Activated CD4-positive, alpha-beta T cell treated with anti-CD3 and anti-CD28 coated beads, Interleukin-2, Interleukin-6, amounts not matched to agents 100 ng/mL and 50 ng/mL, durations not matched to agents 16 hours and 8 hours (primary cell): ENCODE measurements at places on chromosomes 4 and X.

GRCh38 chrX:100658941-100659381 lies 15.0 kb downstream of the SRPX2 start:
- DNase-seq: no peak

- DNase-seq: no peak
Measured at GRCh38 chrX:120775959-120776358, 99.7 kb downstream of the CT47B1 start.

DNA sequence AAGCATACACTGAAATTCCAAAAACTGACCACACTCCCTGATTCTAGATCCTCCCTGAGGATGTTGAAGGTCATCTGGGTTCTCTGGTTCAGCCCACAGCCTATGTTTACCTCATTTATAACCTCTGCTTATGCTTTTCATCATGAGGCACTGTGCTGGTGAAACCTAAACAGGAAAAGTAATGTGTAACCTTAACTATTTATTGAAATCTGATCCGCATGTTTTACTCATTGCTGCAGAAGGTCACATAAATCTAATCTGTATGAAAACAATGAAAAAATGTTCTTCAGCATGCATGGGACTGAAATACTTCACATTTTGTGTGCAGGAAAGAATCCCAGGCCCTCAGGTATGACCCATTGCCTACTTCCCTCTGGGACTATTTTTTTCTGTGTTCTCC lies 30.3 kb downstream of the UCHL1 start:
- no peak for DNase-seq

- no peak for DNase-seq
Measured at GRCh38 chrX:12237771-12238170, 99.5 kb downstream of the FRMPD4 start.

- no peak for DNase-seq
Measured at GRCh38 chr4:181312066-181312465, 931.1 kb upstream of the TENM3 start.

DNA sequence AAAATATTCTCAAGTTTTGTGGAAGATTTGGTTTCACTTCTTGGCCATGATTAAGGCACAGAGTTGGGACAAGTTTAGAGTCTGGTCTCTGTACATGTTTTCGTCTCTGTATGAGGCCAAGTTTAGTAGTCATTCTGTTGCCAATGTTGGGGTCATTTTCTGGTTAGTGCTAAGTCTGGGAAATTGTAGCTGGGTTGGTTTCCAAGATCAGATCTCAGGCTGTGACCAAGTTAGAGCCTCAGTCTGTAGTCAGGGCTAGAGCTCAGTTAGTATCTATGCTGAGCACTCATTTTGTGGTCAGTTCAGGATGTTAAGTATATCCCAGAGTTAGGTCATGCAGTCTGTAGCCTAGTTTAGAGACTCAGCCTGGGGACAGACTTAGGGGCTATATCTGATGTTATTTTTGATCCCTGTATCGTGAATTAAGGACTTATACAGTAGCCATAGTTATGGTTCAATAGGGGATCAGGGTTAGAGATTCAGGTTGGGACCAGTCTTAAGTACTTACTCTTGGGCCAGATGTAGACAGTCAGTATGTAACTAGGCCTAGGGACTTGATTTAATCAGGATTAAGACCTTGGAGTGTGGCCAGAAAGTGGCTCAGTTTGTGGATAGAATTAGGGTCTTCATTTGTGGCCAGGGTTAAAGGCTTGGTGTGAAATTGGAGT lies 6.6 kb upstream of the ENOX2 start:
- DNase-seq: no peak

GRCh38 chrX:132257116-132257515 lies 37.9 kb upstream of the RAP2C start:
- DNase-seq: no peak

GRCh38 chr4:23614284-23614892 lies 275.5 kb downstream of the PPARGC1A start:
- DNase-seq: peak; percentile 9

DNA sequence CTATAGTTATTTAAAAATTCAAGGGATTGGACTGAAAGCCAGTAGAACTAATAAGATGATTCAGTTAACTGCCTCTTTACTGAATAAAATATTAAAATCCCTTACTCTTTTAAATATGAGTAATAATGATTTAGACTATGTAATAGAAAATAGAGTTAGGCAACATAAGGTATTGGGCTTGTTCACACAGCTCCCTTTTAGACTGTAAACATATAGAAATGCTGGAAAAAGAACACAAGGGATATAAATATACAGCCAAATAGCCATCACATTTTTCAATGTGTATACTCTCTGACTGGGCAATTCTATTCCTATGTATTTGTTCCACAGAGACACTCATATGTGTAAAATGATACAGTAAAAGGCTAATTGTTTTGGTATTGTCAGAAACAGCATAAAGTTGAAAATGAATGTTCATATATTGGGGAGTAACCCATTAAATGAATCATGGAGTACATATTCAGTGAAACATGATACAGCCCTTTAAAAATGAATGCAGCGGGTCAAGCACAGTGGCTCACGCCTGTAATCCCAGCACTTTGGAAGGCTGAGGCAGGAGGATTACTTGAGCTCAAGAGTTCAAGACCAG lies 129.8 kb downstream of the TBC1D19 start:
- DNase-seq: no peak

GRCh38 chr4:1731180-1731579 lies 9.9 kb downstream of the TACC3 start:
- peak; percentile 62 for DNase-seq

DNA sequence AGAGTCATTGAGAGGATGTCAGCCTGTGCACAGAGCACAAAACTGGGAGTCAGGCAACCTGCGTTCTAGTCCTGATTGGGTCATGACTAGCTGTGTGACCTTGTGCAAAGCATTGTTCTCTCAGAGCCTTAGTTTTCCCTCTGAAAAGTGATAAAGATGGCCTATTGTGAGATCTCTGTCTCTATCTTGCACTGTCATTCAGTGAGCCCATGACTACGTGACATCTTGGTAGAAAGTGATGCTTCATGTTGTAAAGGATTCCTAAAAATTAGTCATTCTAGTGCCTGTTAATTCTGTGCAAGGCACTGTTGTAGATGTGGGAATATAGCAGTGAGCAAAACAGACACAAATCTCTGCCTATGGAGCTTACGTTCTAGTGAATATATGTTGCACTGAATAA lies 2.5 kb downstream of the PGRMC1 start:
- DNase-seq: peak; percentile 5

- peak; percentile 30 for DNase-seq
Measured at GRCh38 chr4:4541040-4541631, 712 bp downstream of the STX18 start.

GRCh38 chrX:22987452-22987851 lies 12.3 kb upstream of the DDX53 start:
- DNase-seq: no peak

GRCh38 chr4:40214038-40214437 lies 17.2 kb downstream of the RHOH start:
- DNase-seq: peak; percentile 22

- DNase-seq: no peak
Measured at GRCh38 chr4:78293821-78294301, 236.7 kb downstream of the FRAS1 start.

- DNase-seq: no peak
Measured at GRCh38 chr4:90474484-90474883, 347.3 kb downstream of the CCSER1 start.

DNA sequence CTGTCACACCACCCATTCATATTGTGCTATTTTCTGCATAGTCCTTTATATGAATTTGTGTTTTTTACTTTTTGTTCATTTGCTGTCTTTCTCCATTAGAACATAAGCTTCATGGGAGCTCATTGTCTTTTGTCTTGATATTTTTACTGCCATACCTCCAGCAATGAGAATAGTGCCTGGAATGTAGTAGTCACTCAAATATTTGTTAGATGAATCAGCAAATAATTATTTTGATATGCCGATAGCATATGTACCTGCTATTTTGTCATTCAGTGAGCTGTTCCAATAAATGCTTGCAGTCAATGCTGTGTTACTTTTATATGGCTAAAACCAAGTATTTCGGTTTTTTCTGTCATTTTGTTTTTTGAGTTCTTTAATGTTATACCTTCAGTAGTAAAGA lies 43.5 kb upstream of the SLC25A31 start:
- DNase-seq: no peak

GRCh38 chr4:57371671-57372070 lies 261.5 kb upstream of the IGFBP7 start:
- DNase-seq: no peak

DNA sequence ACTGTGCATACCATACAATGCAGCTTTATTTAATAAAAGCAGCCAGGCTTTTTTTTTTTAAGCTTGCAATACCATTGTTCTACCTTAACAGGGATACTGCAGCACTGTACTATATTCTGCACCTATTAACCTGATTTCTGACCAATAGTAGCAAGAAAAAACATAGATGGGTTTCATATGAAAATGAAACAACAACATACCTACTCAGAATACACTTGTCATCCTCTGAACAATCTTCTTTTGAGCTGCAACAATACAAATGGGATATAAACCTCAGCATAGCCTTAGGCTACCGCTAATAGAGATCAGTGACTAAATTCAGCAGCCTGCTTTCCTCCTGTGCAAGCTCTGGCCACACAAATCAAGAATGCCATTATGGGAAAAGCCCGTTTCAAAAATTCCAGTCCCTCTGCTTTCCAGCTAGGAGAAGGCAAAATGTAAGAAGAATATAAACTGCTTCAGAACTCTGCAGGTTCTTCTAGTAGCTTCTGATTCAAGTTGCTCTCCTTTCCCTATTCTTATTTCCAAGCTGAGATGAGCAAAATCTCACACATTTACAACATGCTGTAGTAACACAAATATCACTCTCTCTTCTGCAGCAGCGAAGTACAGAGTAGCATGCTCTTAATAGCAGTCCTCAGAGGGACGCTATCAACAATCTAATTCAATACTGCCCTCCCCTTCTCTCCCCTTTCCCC lies 143.4 kb downstream of the KLHL13 start:
- DNase-seq: no peak

GRCh38 chrX:12804655-12805054 lies 13.4 kb downstream of the PRPS2 start:
- DNase-seq: no peak

DNA sequence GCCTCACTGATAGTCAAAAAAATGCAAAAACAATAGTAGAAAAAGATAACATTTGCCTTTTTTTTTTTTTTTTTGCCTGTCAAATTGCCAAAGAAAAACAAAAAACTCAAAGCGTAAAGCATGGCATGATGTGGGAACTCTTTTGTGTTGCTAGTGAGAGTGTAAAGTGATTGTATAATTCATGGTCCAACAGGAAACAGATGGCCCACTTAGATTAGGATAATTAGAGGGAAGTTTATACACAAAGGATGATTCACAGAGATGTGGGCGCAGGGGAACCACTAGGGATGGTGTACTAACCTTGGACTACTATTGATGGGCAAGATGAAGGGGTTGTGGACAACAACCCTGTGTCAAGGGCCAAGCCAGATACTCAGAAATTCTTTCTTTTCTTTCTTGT lies 16.4 kb downstream of the MCUB start:
- no peak for DNase-seq

DNA sequence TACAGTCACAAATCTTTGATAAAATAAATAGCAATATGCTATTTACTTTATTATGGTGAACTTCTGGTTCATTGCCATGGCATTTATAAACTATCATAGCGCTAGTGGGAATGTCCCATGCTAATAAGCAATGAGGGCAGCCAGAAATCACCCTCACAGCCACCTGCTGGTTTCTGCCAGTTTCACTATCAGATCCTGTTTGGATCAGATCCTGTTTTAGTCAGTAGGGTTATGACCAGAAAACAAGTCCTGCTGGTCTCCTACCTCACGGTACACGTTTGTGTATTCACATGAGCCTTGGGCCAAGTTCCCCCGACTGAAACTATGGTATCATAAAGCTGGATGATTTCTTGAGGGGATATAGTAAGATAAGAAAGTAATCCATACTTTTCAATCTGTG lies 17.7 kb downstream of the FOXR2 start:
- no peak for DNase-seq

DNA sequence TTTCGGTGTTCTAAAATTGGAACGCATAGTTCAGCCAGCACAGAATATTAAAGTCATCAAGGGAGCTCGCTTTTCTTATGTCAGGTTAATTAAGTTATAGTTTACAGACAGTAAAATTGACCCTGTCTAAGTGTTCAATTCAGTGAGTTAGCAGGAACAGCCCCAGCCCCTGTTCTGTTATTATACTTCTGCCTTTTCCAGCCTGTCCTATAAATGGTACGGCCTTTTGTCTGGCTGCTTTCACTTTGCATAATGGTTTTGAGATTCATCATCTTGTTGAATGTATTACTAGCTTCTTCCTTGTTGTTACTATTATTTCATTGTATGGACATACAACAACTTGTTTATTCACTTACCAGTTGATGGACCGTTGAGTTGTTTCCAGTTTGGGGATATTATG lies 9.5 kb downstream of the CXCL13 start:
- peak; percentile 33 for DNase-seq

DNA sequence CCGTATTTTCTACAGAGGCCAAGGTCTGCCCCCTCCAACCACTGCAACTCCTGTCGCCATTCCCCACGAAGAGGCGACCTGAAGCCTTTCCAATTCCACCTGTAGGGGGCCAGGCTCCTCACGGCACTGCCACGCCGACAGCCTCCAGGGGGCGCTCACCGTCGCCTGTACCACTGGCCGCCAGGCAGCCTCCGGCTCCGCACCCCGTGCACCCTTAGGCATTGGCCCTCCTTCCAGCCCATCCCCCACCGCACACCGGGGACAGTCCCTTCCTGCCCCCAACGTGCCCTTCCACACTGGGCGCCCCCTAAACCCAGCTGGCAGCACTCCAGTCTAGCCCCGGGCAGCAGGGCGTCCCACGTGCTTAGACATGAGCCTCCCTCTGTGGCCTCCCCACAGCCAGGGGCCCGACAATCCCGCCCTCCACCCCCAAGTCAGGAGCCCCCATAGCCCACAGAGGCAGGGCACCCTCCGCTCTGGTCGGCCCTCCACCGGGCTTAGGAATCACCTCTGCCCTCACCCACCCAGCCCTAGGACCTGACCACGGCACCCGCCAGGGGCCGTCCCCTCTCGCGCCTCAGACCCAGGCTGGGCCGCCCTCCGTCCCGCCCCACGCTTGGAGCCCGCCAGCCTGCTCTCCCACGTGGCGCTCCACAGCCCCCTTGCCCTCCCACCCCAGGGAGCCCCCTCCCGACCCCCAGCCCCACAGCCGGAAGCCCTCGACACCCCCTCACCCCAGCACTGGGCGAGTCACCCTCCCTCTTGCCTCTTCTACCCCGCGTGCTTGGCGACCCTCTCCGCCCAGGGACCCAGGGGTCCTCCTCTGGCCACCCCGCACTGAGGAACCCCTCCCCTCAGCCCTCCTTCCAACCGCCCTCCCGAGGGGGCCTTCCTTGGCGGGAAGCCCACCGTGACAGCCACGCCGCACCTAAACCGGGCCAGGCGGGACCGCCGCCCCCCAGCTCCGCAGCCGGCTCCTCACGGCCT lies 711 bp downstream of the PNMA6E start:
- peak; percentile 72 for DNase-seq

- DNase-seq: no peak
Measured at GRCh38 chrX:10441464-10441863, 178.9 kb downstream of the MID1 start.

DNA sequence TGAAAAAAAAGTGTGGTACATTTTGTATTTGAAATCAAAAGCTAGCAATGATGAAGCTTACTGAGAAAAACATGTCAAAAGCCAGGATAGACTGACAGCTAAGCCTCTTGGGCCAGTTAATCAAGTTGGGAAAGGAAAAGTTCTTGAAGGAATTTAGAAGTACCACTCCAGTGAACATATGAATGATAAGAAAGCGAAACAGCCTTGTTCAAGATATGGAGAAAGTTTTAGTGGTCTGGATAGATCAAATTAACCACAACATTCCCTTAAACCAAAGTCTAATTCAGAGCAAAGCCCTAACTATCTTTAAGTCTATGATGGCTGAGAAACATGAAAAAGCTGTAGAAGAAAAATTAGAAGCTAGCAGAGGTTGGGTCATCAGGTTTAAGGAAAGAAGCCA lies 268.3 kb downstream of the PDHA2 start:
- no peak for DNase-seq

GRCh38 chrX:118847676-118848075 lies 24.1 kb downstream of the ZCCHC12 start:
- DNase-seq: peak; percentile 58
